ENCODE measurements at places on chromosomes 1 and 21. TPM values are rescaled to one million over a fixed set of nuclear protein-coding genes. Genes with fewer than 3 reads are reported as not detected.
A peak's percentile ranks its signal among the peaks of the same experiment; 100 is the strongest.

- no peak for ATAC-seq
Measured at GRCh38 chr21:44943686-44944550, 4.1 kb downstream of the SLX9 start.

- peak; percentile 24 for ATAC-seq
Measured at GRCh38 chr1:67766141-67766978, 66.9 kb downstream of the GNG12 start.

GRCh38 chr1:200862713-200863415 lies 9.9 kb upstream of the GPR25 start:
- no peak for ATAC-seq

DNA sequence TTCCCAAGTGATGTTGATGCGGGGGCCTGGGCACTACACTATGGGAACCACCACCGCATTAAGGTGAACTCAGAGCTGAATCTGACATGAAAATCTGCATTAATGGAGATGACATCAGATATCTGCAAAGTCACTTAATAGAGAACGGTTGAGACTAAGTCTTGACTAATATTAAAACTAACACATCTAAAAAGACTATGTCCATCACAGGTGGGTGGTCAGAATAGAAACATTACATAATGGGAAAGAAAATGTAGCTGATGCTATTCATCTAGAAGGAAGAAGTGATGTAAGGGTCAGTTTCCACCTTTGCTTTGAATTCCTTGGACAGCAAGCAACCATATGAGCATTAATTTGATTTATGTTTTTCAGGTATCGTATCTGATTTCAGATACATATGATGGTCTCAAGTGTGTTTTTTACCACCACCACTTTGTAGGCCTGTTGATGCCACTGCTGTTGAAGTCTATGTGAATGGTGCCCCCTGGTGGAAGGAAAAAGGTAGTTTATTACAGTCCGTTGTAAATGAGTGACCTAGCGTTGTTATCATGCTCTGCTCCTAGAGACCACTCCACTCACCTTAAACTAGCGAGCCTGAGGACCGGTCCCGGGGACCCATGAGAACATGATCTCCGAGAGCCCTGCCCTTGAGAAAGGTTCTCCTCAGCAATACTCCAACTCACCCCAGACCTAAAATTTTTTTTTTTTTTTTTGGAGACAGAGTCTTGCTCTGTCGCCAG lies 73.5 kb downstream of the BACH1 start:
- peak; percentile 71 for ATAC-seq

GRCh38 chr1:2143814-2144500 lies 50.6 kb downstream of the FAAP20 start:
- peak; percentile 7 for ATAC-seq

DNA sequence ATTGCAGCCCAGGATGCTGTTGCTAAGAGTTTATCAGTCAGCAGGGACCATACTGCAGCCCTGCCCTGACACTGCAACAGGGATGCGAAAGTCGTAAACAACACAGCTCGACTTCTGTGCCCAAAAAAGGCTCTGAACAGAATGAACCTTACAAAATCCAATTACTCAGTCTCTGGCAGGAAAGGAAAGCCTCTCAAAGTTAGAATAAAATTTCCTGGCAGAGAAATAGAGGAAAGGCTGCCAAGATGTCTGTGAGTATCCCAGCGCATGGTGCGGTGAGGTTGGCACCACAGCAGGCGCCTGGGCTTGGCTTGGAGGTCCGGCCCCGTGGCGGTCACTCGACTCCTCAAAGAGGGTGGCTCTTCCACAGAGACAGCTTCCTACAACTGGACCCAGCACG lies 185.8 kb downstream of the PCP4 start:
- ATAC-seq, result no peak

GRCh38 chr1:113928187-113928930 lies 765 bp upstream of the HIPK1 start:
- no peak for ATAC-seq

GRCh38 chr1:101079341-101079740 lies 53.8 kb upstream of the DPH5 start:
- ATAC-seq, result no peak

DNA sequence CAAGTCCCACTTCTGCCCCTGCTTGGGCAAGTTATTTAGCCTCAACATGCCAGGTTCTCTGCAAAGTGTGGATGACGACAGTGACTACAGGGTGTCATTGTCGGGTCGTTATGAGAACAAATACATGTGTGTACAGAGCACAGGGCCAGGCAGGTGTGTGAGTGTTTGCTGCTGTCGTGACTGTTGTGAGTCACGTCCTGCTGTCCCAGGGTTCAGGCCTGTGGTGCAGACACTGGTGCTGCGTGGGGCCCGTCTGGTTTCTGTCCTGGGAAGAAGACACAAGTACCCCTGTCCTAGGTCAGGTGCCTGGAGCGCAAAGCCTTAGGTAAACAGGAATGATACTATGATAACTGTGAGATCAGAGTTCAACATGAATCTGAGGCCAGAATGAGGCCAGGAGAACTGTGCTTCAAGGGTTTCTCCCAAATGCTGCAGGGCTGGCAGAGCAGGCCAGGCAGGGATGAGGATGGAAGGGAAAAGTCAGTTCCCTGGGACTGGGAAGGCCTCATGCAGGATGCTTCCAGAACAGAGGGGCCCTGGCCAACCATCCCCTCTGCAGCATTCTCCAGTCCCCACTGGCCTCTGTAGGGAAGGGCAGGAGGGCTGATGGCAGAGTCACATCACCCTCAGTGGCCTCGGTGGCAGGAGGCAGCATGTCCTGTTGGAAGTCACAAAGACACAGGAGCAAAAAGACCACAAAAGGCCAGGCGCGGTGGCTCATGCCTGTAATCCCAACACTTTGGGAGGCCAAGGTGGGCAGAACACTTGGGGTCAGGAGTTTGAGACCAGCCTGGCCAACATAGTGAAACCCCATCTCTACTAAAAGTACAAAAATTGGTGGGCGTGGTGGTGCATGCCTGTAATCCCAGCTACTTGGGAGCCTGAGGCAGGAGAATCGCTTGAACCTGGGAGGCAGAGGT lies 15.7 kb downstream of the GPR157 start:
- ATAC-seq, result peak; percentile 77

GRCh38 chr1:69433073-69433472 lies 134.6 kb upstream of the LRRC7 start:
- ATAC-seq, result peak; percentile 55

- peak; percentile 83 for ATAC-seq
Measured at GRCh38 chr1:207077470-207078377, 10.9 kb upstream of the C4BPB start.

DNA sequence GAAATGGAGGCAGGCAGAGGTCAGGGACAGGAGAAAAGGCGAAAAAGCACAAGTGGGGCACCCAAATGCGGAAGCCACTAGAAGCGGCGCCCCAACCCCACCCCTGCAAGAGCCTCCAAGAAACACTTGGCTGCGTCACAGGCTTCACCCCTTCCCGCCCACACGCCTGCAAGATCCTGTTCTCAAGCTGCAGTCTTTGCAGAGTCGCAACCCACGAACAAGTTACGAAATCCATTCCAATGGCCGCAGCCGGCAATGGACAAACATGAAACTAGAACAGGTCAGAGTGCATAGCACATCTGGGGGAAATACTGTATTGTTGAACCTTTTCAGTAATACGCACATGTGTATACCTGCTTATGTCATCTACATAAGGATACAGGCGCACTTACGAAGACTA lies 103.6 kb downstream of the PSMG1 start:
- peak; percentile 31 for ATAC-seq

GRCh38 chr1:100045206-100045605 lies 75.4 kb downstream of the SLC35A3 start:
- no peak for ATAC-seq

GRCh38 chr1:22544606-22545005 lies 18.7 kb upstream of the EPHA8 start:
- ATAC-seq, result no peak

- ATAC-seq, result no peak
Measured at GRCh38 chr1:29585201-29585600, 348.9 kb downstream of the PTPRU start.

DNA sequence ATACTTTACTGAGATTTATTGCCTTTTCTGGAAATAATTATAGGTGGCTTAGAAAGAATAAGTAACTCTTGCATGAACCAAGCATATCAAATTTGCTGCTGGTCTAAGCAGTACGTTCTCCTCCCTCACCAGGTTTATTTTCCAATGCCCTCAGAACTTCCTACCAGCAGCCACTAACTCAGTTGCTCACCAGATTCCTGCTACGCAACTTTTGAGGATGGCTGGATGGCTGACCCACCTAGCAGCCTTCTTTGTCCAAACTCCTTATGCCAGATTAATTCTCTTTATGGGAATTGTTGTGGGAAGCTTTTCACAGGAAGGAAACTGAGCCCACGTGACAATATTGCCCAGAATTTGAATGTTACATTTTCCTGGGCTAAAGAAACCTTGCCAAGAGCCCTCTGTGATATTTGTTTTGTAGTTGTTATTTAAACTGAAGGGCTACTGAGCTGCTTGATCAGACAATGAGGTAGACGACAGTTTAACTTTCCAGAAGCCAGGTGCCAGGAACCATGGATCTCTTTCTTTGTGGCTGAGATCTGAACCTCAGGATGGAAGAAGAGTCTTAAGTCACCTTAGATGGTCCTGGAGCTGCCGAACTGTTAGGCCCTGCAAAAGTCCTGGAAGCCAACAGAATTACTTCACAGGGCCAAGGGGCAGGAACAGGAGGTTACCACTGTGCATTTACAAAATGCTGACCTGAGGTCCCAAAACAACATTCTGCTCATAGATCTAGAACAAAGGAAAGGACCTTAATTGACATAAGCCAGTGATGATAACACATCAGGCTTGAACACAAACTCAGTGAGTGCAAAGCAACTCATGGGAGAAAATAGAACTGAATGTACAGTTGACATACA lies 85.5 kb upstream of the ATP1A1 start:
- ATAC-seq, result no peak

- ATAC-seq, result no peak
Measured at GRCh38 chr1:163320891-163321290, 863 bp upstream of the NUF2 start.

- peak; percentile 13 for ATAC-seq
Measured at GRCh38 chr21:42532466-42533181, 19.0 kb downstream of the SLC37A1 start.

GRCh38 chr1:77036560-77036959 lies 169.3 kb downstream of the ST6GALNAC5 start:
- no peak for ATAC-seq

GRCh38 chr21:15826147-15826780 lies 96.5 kb downstream of the USP25 start:
- peak; percentile 84 for ATAC-seq

DNA sequence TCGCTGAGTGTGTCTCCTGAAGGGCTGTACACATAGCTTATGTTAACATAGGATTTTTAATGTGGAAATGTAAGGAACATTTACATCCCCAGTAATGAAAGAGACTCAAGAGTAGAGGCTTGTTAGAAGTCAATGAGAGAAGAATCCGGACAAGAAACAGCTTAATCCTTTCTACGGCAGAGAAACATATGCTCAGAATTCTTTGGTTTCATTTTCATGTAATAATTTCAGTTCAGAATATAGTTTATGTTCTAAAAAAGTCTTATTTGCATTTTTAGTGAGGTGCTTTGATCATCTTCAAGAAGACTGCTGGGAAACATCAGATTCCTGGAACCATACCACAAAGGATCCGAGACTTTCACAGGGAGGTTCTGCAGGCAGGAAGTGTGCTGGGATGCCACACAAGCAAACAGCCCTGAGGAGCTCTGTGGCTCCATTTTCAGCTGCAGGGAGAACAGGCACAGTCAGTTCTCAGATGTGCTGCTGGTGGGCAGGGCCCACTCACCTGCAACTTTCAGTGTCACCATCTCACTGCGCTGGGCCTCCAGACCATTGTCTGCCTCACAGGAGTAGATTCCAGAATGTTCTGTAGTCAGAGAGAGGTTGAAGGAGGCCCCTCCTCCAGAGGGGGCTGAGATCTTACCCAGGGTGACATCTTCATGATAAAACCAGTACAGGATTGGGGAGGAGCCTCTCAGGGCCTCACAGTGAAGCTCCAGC lies 28.4 kb downstream of the FCRL5 start:
- ATAC-seq, result no peak

DNA sequence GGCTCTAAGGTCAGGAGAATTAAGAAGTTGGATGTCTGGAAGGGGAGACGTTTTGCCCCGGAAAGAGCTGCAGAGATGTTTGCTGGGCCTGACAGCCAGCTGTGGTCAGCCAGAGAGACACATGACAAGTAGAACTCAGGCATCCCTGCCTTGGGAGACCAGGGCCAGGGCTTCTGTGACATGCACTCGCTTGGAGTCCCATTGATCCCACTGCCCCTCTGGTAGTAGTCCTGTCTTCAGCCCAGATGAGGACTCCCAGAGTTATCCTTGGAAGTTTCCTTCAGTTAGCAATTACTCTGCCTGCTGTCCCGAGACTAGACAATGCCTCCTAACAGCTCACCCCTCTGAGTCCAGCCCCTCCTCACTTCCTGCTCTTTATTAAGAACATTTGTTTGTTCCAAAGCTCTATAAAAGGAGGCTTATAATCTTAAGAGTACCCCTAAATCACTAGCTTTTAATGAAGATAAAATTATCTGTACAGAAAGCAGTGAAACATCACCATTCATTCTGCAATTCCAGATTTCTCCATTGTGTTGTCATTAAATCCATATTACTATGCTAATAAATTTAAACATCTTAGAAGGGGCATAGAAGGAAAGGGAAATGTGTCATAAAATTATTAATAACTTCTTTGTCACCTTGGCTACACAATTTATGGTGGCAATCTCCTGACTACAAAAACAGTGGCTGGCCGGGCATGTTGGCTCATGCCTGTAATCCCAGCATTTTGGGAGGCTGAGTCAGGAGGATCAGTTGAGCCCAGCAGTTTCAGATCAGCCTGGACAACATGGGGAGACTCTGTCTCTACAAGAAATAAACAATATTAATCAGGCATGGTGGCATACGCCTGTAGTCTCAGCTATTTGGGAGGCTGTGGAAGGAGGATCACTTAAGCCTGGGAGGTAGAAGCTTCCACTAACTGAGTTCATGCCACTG lies 94.2 kb downstream of the KCNK1 start:
- no peak for ATAC-seq

GRCh38 chr21:46092026-46092764 lies 5.7 kb upstream of the COL6A2 start:
- peak; percentile 19 for ATAC-seq

GRCh38 chr1:53112271-53112774 lies 30.1 kb downstream of the SLC1A7 start:
- ATAC-seq, result no peak

GRCh38 chr1:215710036-215710898 lies 143.2 kb downstream of the KCTD3 start:
- no peak for ATAC-seq

FAM72B gene
- 2.1 TPM for total RNA-seq

SYTL1 gene
- 113 TPM for total RNA-seq

ETV3L gene
- not detected for total RNA-seq

AIRE gene
- not detected for total RNA-seq

S100A7 gene
- total RNA-seq, result 5,647 TPM

DMRTA2 gene
- 1.7 TPM for total RNA-seq

SFN gene
- 2,315 TPM for total RNA-seq

SNX27 gene
- total RNA-seq, result 16.4 TPM

LCE6A gene
- total RNA-seq, result not detected

AKT3 gene
- 4.1 TPM for total RNA-seq

MX1 gene
- total RNA-seq, result 36.9 TPM

MCOLN2 gene
- total RNA-seq, result 0.52 TPM

SPRR1B gene
- 2,894 TPM for total RNA-seq
